ENCODE measurements at places on chromosomes 12 and 14.

DNA sequence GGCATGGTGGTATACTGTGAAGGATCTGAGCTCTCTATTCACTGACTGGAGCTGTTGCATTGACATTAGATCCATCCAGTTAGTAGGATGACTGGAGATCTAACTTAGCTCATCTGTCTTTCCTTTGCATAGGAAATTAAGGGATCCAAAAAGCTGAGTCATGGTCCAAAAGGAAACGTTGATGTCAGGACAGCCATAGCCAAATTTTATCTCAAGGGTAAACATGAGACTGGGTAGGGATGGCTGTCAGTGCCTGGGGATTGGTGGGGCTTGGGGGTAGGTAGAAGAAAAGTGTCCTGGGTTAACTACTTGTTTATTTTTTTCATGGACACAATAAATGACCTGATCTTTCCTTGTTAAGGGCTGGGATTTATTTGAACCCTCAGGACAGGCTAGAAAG, 4.6 kb downstream of the FAM177A1 start:
- no peak for DNase-seq

DNA sequence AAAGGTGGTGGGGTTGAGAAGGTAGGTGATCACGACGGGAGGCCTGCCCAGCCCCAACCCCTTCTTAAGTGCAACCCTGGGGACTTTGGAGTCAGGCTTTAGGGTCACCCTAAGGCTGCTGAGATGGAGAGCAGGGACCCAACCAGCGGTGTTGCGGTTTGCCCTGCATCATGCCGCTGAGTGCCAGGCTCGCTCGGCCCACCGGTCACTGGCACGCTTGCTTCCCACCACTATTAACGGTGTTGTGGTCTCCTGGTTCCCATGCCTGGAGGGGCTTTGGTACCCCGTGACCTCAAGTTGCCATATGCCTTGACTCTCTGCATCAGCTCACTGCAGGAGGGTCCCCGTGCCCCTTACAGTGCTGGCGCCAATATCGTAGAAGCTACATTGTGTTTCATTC, 18.4 kb upstream of the MEG3 start:
- no peak for DNase-seq

- DNase-seq = peak; percentile 79
Measured at GRCh38 chr12:3041558-3042164, 35.5 kb upstream of the TSPAN9 start.

- DNase-seq = no peak
Measured at GRCh38 chr12:125300249-125300648, 235.0 kb downstream of the AACS start.

- no peak for DNase-seq
Measured at GRCh38 chr14:20601522-20601921, 10.3 kb upstream of the RNASE12 start.

- DNase-seq = no peak
Measured at GRCh38 chr12:2260441-2260840, 207.7 kb downstream of the CACNA1C start.

GRCh38 chr12:62963486-62964041, 28.6 kb upstream of the PPM1H start:
- no peak for DNase-seq

- DNase-seq = no peak
Measured at GRCh38 chr12:1173781-1174617, 183.0 kb downstream of the ERC1 start.

- no peak for DNase-seq
Measured at GRCh38 chr12:28611115-28611435, 420.8 kb downstream of the CCDC91 start.

GRCh38 chr12:116561181-116561821, 2.1 kb downstream of the MAP1LC3B2 start:
- DNase-seq = no peak

DNA sequence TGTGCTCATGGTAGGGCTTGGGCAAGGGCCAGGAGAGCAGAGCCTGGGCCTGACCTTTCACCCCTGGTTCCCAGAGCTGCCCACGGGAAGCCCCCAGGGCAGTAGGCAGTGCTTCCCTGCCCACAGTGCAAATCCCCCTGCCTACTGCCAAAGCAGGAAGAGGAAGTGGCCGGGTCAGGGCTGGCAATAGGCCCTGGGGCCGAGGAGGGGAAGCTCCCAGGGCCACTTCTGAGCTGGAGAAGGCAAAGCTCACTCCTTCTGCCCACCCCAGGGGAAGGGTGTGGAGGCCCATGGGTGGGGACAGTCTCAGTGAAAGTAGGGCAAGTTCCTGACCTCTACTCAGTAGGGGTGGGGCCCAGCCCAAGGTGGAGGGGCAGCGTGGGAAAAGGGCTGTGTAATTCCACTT, 5.4 kb upstream of the NR4A1 start:
- DNase-seq = no peak

- DNase-seq = no peak
Measured at GRCh38 chr14:21861153-21861552, 187.5 kb upstream of the OR4E1 start.

- peak; percentile 68 for DNase-seq
Measured at GRCh38 chr12:49903700-49904423, at the start of gene FAIM2. Gene FAIM2 (minus strand): TSS chr12:49903900. CDS start chr12:49903792, 108 bp downstream.

DNA sequence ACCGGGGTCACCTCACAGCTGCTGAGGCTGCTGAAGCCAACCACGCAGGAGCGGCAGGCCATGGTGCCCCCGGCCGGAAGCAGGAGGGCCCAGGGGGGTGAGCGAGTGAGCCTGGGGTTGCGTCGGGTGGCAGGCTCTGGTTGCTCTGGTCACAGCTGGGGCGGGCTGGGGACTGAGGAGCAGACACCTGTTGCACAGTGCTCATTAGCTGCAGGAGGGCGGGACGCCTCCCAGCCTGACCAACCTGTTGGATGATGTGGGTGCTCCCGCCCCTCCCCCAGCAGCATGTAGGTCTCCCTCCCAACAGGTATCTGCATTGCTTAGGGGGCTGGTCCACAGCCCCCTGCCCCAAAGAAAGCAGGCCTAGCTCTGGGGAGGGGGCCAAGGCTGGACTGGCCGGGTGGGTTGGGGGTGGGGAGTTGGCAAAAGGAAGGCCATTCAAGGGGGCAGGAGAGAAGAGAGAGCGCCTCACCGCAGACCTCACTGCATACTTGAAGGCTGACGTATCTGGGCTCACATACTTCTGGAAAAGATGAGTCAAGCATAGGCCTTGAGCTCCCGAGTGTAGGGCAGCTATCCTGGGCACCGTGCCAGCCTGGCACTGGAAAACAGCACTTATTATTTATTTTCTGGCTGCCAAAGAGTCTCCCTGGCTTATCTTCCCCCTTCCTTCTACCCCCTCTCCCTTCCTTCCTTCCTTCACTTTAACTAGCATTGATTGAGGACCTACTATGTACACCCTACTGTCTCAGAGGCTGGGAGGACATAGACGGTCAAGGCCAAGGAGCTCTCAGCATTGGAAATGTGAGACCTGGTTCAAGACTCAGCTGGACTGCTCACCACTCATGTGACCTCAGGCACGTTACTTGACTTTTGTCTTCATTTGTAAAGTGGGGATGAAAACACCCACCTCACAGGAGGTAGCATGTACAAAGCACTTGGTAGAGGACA, at the start of gene KRT80:
TSS of gene KRT80 (minus strand) at position 174 of the 951 bp plus-strand sequence. CDS start at position 62, 112 bp downstream.
- peak; percentile 68 for DNase-seq

- DNase-seq = peak; percentile 63
Measured at GRCh38 chr14:106491851-106492250, 965.5 kb downstream of the TMEM121 start.

DNA sequence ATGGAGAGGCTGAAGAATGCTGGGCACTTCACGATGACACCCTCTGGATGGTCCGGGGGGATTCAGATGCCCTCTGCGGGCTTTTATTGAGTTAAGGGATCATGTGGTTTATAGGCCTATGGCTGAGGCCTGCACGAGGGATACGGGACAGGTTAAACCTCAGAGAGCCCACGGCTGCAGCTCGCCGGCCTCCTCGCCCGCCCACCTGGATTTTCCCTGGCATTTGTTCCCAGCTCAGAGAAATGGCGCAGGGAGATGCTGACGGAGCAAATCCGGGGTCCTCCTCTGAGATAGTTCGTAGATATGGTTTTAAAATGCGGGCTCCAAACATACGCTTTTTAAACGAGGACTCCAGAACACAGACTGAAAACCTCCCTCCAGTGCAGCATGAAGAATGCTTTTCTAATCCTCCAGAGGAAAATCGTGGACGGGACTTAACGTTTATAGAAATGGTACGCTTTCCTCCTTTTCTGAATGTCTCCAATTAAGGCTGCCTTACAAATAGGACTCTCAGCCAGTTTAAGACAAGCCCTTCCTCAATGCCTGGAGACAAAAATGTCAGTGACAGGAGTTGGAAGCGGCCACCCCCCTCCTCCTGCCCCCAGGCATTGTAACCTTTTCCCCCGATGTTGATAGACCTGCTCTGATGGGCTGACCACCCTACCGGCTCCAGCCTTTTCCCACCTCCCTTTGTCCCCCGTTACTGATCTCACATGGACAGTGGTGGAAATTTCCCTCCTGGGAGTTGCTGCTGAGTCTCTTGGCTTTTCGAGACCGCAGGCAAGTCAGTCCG, 16.6 kb downstream of the CCND2 start:
- DNase-seq = no peak

DNA sequence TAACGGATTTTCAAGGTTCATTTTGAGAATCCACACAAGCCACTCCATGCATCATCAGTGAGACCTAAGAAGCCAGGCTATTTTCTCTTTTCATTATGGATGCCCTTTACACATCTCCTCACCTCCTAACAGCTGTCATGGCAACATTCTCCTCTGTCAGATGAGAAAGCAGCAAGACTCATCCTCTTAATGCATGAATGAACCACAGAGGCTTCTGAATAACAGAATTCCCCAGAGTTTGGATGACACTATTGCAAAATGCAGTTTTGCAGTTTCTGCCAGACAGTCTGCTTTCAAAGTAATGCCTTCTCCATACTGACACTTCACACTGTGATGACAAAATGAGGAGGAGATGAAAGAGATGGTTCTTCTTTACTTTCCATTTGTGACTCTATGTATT, 286.7 kb upstream of the GRIP1 start:
- DNase-seq = no peak

DNA sequence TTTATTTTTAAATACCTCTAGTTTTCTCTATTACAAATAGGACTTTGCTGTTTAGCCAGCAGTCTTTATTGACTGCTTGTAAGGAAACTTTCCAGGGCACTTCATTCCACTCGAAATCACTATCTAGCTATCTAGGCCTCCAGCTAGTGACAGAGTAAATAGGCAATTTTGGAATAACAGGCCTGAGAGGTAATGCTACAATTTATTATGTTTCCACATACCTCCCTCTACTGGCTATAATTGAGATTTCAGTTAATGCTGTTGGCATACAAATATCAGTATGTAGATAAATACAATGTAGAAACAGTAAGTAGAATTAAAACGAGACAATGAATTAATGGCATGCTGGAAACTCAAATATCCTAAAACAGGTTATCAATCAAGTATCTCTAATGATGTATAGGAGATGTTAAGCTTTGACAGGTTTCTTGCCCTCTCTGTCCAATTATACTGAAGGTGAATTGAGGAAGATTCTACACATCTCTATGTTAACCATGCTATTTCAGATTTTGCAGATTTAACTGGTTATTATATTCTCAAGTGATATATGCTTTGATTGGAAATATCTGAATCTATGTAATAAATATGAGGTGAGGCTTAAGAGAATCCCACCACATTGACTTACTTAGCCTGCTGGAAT, 7.2 kb downstream of the DTD2 start:
- DNase-seq = no peak

DNA sequence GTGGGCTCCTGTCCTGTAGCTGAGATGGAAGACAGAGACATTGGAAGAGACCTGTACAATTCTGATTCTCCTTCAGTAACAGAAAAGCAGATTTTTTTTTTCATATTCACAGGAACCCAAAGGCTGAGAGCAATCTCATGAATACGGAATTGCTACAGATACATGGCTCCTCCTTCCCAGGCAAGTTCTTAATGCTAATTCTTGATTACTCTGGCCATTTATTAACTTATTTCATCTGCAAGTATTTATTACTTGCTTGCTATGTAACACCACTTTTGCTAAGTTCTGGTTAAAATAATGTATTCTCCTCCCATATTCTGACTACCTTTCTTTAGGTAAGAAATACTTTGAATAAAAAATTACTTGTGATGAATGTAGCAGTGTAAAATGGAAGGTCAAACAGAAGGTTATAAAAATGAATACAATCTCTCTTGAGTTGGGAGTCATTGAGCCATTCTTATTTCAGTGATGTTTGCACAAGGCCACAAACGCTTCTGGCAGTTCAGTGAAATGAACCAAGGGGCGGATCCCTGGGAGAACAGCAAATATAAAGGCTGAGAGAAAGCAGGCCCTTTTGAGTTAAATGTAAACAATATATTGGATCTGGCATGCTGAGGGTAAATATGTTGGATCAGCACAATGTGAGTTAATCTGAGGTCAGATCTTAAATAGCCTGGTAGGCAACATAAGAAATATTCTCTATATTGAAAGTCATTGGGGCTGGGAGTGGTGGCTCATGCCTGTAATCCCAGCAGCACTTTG, 37.6 kb downstream of the MUCL1 start:
- DNase-seq = no peak

DNA sequence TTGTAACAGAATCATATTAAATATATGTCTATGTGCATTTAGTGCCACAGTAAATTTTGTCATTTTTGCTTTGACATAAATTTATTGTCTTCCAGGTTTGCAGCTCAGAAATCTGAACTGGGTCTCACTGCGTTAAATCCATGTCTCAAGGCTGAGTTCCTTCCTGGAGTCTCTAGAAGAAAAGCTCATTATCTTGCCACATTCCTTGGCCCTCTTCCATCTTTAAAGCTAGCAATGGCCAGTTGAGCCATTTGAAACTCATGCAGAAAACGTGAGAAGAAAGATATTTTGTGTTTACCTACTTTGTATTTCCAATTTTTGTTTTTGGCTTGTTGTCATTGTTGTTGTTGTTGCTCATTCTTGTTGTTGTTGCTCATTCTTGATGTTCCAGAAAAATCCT, 10.7 kb downstream of the PRH1 start:
- DNase-seq = no peak

- DNase-seq = no peak
Measured at GRCh38 chr12:100901266-100901665, 106.7 kb downstream of the ANO4 start.

DNA sequence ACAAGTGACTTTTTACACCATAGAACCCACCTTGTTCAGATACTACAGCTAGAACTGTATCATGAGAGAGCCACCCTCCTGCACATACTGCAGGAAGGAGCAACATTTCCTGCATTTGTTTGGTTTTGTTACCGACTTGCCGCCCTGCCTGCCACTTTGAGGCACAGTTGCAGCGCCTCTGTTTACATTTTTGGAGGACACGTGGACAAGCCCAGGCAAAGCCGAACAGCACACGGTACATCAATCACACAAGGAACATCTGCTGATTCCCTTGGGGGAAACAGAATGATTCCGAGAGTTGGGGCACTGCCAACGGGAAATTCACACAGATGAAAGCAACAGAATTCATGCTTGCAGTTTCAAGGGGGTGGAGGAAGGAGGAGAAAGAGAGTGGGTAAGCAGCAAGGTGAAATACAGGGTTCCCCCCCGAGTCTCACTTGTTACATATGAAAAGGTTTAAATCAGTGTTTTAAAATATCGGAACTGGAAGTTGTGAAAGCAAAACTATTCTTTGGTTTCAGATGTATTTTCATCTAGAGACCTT, 110.7 kb downstream of the BTG1 start:
- DNase-seq = peak; percentile 55

GRCh38 chr12:72901685-72902084, 629.5 kb downstream of the TRHDE start:
- DNase-seq = no peak

All from activated CD4-positive, alpha-beta T cell treated with anti-CD3 and anti-CD28 coated beads for 36 hours (primary cell).